Thymus (tissue), 14 donors: ENCODE measurements at places on chromosomes 12 and 14. TPM values are rescaled to one million over a fixed set of nuclear protein-coding genes. Genes with fewer than 3 reads are reported as not detected.

The DHRS1 gene
- 10.2 TPM for total RNA-seq

The FOXM1 gene
- total RNA-seq: 12.3 TPM

The RFX4 gene
- total RNA-seq: 0.05 TPM

The LRP1-AS gene
- total RNA-seq: not detected
